ENCODE measurements at places on chromosomes 7 and 10.

GRCh38 chr7:119640861-119641260 lies 632.1 kb upstream of the KCND2 start:
- ATAC-seq, result no peak

DNA sequence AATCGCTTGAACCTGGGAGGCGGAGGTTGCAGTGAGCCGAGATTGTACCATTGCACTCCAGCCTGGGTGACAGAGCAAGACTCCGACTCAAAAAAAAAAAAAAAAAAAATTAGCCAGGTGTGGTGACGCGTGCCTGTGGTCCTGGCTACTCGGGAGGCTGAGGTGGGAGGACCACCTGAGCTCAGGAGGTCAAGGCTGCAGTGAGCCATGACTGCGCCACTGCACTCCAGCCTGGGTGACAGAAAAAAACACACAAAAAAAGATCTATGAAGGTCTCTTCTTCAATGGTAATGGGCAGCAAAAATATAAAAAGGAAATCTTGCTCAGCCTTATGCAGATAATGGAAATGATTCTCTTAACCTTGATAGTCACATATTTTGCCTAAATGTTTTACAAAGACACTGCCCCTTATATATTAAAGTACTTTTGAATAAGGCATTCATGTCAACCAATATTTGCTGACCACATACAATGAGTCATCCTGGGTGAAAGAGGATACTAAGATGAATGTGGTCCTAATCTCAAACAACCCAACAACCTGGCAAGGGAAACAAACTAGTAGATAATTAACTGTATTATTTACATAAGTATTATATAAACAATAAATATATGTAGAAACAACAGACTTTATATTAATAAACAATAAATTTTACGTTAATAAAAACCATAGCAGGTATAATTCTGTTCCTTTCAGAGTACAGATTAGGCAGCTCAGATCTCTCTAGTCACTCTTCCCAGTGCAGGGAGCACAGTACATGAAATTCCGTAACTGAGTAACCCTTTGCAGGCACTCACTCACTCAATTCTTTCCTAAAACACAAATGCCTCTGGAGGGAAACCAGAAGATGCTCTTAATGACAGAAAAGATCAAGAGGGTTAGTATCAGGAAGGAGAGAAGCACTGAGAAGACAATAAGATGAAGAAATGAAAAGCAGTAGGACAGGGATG lies 8.1 kb downstream of the TOMM7 start:
- ATAC-seq, result no peak

- ATAC-seq, result no peak
These were observed 204.6 kb downstream of the GRID1 start for GRCh38 chr10:86162036-86162435.

DNA sequence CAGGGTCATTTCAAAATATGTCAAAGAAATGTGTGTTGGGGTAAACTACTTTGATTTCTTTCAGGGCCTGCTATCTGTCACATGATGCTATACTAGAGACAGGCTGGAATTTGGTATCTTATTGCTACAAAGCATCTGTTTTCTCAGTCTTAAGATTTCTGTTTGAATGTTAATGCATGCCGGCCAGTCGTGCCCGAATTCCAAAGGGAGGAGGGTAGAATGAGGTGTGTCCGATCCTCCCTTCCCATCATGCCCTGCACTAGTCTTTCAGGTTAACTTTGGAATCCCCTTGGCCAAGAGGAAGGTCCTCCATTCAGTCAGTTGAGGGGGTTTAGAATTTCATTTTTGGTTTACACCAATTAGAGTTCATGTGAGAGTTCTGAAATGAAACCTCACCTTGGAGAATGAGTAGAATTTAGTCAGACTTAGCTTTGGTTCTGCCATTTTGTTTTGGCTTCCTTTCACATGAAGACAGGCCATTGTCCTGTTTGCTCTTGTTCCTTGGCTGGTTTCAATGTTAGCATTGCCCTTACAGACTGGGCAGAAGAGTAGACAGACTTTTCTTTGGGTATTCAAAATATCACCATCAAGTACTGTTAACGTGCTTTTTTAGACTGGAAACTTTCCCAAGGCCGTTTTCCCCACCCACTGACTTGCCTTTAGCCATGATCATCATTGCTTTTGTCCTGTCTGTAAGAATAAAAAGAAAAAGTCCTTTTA lies 95.8 kb downstream of the CAMK1D start:
- no peak for ATAC-seq

DNA sequence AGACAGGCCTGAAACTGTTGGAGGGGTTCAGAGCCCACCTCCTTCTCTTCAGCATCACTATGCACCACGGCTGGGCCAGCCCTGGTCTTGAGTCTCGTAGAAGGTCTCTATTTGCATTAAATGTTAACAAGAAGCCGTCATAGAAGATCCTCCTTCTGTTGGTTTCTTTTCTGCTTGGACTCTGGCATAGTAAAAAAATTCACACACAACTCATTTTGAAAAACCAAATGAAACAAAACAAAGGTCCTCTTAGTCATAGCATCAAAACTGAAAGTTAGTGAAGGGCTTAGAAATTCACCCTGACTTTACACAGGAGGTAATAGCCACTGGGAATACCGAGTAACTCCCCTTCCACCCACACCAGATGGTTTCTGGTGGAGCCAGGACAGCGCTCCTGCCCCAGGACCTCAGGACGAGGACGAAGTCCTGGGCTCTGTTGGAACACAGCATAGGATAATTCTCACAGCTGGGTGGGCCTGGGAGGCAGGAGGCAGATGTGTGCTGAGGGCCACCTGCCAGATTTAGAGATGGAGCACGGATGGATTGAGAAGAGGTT lies 248.4 kb upstream of the KLF6 start:
- ATAC-seq, result peak; percentile 89

DNA sequence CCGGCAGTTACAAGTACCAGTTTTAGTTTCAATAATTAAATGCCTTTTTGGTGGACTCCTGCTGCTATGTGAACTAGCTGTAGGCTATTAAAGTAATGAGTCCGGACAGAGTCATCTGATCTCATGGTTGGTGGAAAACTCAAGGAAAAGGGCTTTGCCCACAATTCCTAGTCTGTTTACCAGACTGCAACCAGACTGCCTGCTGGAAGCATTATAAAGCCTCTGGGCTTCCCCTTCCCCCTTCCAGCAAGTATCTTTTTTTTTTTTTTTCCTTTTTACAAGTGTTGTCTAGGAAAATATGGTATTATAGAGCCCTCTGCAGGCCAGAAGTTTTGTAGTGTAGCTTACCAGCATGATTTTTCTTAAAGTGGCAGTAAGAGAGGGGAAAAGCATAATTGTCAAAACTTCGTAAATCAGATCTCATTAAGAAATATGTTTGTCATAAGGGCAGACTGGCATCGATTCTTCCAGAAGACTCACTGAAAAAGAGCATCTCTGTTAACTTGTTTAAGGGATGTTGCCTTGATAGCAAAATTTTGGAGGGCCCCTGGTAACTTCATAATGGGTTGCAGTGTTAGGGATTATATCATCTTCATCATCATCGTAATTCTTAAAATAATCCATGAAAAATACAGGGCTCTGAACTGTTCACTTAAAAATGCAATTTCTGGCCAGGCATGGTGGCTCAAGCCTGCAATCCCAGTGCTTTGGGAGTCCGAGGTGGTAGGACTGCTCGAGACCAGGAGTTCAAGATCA lies 181.3 kb downstream of the TAX1BP1 start:
- no peak for ATAC-seq

GRCh38 chr7:15692501-15693020 lies 6.1 kb upstream of the MEOX2 start:
- no peak for ATAC-seq

- ATAC-seq, result no peak
These were observed 288.5 kb downstream of the ZEB1 start for GRCh38 chr10:31607481-31607880.

DNA sequence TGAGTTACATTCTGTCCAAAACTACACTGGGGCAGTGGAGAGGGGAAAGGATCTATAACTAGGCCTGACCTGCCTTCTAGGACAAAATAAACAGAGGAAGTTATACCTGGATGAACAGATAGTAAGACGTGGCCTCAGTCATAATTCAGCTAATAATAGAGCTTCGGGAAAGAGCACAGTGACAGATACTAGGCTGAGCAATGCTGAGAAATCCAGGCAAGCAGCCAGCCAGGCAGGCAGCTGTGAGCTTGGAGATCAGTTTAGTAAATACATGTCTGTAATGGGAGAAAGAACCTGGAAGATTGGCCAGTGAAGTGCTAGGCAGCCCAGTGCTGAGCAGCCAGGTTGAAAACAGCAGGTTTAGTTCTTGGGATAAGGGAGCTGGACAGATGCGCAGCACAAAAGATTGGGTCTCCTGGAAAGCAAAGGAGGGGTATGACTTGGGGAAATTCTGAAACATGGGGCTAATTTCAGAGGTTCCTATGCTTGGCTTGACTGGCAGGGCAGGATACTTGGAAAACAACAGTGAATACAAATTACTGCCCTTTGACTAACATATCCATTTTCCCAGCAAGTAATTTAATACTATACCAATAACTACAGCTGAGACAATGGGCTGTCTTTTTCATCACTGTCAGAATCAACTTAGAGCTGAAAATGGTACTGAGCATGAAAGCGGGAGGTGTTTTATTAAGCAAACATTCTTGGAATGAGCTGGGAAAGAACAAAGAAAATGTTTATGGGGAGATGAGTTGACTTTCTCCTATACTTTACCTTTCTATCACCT lies 140.8 kb downstream of the DGKB start:
- no peak for ATAC-seq

DNA sequence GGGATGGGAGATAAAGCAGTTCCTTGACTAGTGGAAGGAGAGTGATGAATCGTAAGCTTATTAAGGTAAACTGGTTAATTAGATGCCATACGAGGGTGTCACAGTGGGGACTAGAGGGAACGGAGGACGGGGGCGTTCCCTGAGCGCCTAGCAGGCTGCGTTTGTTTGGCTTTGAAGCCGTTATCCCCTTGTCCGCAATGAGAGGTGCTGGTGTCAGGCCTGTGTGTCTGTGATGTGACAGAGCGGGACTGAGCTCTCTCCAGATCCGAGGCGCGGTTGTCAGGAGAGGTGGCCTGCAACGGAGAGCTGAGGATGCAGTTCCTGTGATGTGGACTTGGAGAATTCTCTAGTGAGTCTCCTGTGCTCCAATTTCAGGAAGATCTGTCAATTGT lies 60.0 kb upstream of the PRPS1L1 start:
- no peak for ATAC-seq

DNA sequence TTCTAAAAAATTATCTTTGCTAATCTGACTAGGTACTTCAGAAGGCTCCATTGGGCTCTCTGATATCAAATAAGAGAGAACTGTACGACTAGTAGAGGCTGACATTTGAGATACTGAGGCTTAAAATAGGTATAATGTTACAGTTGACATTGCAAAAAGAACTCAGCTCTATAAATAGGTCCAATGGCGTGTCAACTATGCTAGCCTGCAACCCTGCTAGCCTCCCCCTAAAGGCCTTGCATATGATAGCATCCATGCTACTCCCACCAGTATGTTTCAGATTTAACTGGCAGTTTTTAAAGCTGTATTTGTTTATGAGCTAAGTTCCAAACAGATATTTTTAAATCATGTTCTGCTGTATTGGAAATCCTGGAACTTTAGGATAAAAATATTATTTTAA lies at the start of gene PPP1R3A:
TSS of gene PPP1R3A (minus strand) at position 64 of the 400 bp plus-strand sequence. CDS start at position 51, 13 bp downstream.
- ATAC-seq, result no peak

DNA sequence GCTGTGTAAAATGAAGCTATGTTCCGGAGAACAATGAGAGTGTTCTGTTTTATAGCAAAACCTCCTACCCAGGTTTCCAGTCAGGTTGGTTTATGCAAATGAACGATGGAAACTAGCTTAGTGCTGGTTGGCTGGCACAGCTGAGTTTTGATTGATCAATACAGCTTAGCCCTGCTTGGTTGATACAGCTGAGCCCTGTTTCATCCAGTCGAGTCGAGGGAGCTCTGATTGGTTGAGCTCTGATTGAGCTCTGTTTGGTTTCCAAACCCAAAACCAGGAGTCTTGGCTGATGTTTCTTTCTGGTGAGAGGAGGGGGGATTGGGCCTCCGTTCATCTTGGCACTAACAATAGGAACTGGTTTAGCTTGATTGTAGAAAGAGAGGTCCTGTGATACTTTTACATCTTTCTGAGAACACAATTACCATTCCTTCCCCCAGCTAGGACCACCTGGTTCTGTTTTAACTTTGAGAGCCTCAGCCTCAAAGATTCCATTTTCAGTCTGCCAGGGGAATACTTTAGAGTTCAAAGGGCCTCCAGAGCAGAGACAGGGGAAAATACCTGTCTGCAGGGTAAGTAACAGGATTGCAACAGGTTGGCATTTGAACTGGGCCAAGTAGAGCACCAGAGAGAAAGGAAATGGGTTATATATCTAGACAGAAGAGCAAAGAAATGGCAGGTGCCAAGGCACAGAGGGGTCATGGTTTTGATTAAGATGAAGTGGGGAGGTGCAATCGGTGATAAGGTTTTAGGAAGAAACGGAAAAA lies 210.9 kb downstream of the GRM8 start:
- no peak for ATAC-seq

DNA sequence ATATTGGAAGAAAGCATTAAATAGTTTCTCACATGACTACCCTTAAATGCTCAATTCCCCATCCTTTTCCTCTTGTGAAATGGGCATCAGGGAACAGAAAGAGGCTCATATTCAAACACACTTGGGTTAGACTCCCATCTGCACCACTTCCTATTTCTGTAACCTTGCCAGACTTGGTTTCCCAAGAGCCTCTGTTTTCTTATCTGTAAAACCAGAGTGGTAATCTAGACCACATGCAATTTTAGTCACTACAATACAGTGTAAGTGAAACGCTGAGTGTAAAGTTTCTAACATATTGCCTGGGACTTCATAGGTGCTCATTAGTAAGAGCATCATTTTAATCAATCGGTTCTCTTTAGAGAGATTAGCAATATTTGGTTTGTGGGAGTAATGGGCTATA lies 136.3 kb downstream of the SORCS1 start:
- ATAC-seq, result no peak

DNA sequence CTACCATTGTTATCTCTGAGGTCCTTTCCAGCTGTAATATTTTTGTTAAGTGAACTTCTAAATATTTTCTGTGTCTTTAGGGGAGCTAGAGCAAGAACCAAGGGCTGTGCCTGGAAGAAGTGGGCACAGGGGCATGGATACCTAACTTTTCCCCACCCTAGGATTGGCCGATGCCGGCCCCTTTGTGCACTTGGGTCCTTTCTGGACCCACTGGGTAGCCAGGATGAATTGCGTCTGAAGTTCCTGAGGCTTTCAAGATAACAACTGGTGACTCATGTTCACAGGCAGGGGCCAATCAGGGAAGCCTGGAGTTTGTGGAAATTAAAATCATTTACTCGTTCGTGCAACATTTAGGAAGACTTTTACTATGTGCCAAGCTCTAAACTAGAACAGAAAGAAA lies 758 bp downstream of the DPCD start:
- no peak for ATAC-seq

- ATAC-seq, result no peak
These were observed 145.6 kb upstream of the SEMA3C start for GRCh38 chr7:81064426-81064825.

All from stimulated activated memory B cell treated with anti-CD40 and anti-IgM and Interleukin-4, amounts not matched to agents 10 μg/mL and 1 μg/mL and 100 μg/mL, for 72 hours (primary cell).